Kasumi-1 (cell line): ENCODE measurements at places on chromosomes 4 and X.

DNA sequence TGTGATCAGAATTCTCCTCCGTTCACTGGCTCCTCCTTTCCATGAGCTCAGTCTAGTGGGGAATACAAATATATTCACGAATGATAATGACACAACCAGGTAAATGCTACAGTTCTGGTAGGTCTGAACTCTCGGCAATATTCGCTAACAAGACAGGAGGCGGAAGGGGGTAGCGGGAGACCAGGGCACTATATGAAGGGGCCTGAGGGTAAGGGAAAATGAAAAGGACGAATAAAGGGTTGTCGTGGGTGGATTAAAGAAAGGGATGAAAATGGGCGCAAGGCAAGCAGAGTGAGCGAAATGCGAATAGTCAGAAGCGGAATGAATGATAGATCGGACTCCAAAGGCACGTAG lies 743 bp downstream of the NKAP start:
- DNase-seq, result peak; percentile 36

DNA sequence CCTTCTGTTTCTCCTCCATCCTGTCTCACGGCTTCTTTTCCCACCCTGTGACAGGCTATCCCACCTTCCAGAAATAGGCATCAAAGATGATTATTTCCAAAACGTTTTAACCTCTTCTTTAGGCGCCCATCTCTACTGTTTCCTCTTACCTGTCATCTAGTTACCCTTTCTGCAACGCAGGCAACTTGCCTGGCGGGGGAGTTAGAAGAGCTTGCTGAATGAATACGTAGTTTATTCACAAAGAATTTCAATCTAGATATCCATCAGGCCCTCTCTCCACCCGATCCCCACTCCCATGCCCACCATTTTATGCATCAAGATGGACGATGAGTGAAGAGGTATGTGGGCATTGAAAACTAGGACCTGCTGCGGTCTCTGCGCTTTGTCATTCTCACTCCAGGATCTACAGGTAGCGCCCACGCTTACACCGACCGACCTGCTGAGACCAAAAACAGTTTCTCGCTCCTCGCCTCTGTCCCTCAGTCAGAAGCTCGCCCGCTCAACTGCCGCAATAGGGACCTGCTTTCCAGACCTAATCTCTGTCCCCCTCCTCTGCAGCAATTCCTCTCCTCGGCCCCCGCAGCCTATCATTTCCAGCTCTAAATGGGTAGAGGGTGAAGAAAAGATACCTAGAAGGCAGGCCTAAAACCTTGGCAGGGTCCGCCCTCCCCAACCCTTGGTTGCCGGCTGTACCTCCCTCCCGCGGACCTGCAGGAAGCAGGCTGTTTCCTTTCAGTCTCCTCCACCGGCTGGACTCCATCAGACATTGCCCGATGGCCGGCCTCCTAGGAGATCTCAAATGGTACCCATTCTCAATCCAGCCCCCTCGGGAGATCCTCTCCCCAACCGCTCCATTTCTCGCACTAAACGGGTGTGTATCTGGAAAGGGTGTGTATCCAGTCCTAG lies 624 bp downstream of the BEX5 start:
- DNase-seq, result no peak

DNA sequence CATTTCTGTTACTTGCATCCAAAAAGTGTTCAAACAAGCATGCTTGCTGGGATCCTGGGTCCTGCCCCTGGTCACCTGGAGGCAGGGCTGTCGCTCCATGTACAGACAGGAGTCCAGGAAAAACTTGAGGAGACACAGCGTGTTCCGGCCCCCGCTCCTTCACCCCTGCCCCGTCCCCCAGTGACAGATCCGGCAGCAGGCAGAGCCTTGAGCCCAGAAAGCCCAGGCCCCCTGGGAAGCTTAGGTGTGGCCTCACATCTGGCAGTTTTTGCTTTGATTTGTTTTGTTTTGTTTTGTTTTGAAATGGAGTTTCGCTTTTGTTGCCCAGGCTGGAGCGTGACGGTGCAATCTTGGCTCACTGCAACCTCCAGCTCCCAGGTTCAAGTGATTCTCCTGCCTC lies 67.0 kb downstream of the TRMT44 start:
- no peak for DNase-seq

DNA sequence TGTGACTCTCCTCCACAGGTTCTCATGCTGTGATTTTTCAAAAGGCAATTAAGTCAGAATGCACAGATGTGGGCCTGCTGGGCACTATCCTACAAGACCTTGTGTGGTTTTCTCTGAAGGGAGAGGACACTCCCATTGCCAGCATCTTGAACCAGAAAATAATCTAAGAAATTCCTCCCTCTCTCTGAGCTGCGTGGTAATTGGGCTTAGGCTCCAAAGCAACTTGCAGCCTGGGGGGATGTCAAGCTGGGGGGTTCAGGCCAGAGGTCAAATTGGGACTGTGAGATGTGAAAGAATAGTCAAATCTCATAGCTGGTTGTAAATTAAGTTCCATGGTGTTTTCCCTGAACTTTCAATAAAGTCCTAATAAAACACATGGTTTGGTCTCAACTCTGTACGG lies 350.6 kb upstream of the SLC7A11 start:
- DNase-seq, result no peak

DNA sequence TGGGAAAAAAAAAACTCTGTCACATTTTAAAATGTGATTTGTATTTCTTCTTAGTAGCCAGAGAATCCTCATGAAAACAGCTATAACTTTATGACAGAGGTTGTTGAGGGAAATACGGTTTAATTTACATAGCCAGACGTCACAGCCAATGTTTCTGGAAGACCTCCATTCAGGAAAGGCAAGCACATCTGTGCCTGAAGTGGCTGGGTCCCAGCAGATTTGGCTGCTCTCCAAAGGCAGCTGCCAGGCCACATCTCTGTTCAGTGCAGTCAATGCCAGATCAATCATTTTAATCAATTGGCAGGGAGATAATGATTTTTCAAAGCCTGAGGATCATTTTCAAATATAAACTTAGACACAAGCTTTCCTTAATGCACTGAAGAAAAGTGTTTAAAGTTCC lies 86.5 kb upstream of the ZIC3 start:
- DNase-seq, result no peak

GRCh38 chr4:175048906-175049305 lies 130.7 kb downstream of the ADAM29 start:
- DNase-seq, result no peak

GRCh38 chr4:145881989-145882388 lies 56.6 kb downstream of the ZNF827 start:
- DNase-seq, result no peak

- DNase-seq, result no peak
Measured at GRCh38 chrX:12657881-12658280, 133.3 kb upstream of the PRPS2 start.

- no peak for DNase-seq
Measured at GRCh38 chr4:172979332-172979731, 189.3 kb upstream of the GALNT7 start.

DNA sequence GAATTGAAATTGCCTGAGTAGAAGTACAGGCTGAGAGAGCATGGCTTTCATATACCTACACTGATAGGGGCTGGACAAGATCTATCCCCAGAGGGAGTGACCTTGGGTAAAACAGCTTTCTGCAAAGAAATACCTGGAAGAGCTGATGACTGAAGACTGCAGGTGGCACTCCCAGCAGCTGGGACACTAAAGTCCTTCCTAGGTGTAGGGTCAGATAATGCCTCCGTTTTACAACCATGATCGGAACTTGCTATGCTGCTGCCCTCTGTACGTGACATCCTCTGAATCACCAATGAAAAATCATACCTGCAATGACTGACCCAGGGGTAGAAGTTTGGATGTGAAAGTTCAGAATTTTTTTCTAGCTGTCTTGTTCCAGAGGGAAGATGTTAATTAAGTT lies 107.2 kb upstream of the WDR1 start:
- DNase-seq, result no peak

GRCh38 chrX:78545233-78545632 lies 113.9 kb downstream of the RTL3 start:
- no peak for DNase-seq

DNA sequence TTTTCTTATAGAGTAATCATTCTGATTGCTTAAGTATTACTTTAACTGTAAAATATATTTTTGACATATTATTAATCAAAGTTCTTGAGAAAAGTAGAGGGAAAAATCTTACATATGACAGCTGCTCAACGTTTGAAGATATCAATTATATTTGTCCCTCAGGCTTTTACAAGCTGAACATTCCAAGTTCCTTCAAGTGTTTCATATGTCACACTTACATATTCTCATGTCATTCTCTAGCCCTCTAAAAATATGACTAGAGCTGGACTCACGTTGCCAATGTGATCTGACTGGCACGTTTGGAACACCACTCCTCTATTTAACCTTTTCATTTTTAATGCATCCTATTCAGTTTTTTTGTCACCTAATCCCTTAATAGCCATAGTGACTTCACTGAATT lies 492.9 kb downstream of the PCDH18 start:
- DNase-seq, result no peak

- no peak for DNase-seq
Measured at GRCh38 chr4:155249016-155249566, 40.7 kb downstream of the NPY2R start.

DNA sequence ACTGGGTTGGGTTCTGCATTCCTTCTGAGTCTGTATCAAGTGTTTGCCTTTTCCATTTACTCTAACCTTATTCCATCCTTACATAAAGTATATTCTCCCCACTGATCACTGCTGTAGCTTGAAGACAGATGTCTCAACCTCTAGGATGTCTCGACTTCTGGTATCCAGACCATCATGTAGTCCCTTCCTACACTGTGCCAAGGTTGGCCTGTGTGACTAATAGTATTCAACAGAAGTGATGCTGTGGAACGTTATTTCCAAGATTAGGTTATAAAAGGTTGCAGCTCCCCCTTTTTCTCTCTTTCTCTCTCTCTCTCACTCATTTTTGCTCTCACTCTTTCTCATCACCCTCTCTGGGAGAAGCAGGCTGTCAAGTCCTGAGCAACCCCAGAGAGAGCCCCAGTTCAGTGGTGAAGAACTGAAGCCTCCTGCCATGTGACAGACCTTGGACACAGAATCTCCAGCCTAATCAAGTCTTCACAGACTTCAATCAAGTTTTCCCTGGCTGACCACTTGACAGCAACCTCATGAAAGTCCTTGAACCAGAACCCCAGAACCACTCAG lies 75.4 kb downstream of the PRDM5 start:
- no peak for DNase-seq

GRCh38 chr4:28117084-28117682 lies 1256.5 kb downstream of the STIM2 start:
- DNase-seq, result no peak

GRCh38 chr4:148550788-148551187 lies 108.6 kb upstream of the NR3C2 start:
- no peak for DNase-seq

GRCh38 chr4:172857026-172857425 lies 311.6 kb upstream of the GALNT7 start:
- no peak for DNase-seq

GRCh38 chr4:53537606-53538005 lies 53.7 kb downstream of the LNX1 start:
- no peak for DNase-seq

DNA sequence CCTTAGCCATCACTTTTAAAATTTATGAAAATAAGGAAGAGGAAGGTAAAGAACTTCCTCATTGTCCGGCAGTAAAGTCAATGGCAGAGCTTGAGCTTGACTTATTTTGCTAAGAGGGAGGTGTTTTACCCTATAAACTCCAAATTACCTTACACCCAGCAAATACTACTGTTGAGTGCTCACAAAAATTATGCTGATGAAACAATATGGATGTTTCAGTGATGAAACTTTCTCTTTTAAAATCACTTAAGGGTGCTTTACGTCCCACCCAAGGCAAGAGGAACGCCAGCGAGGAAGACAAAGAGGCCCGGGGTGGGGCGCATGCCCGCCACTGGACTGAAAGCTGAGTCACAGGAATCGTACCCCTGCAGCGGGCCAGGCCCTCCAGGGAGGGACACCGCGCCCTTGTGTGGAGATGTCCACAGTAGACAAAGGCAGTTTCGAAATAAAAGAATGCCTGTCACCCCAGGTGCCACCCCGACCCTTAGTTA lies 560 bp upstream of the TMSB4X start:
- peak; percentile 22 for DNase-seq

DNA sequence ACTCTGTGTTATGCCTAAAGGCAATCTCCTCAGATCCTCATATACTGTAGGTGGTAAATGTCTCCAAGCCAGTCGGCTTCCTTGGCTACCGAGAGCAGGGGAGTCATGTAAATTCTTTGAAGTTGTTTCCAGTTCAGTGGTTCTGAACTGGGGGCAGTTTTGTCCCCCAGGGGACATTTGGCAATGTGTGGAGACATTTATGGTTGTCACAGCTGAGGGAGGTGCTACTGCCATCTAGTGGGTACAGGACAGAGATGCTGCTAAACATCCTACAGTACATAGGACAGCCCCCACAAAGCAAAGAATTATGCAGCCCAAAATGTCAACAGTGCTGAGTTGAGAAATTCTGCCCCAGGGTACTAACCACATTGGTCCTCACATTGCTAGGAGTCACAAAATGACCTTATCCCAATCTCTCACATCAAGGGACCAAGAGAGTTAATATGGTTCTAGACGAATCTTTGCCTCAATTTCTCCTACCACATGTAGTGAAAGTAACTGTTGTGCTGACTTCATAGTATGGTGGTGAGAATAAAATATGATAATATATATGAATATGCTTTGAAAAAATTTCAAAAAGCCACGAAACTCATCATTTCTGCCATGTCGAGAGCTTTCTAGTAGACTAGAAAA lies 104.4 kb upstream of the ARHGAP24 start:
- DNase-seq, result peak; percentile 59

DNA sequence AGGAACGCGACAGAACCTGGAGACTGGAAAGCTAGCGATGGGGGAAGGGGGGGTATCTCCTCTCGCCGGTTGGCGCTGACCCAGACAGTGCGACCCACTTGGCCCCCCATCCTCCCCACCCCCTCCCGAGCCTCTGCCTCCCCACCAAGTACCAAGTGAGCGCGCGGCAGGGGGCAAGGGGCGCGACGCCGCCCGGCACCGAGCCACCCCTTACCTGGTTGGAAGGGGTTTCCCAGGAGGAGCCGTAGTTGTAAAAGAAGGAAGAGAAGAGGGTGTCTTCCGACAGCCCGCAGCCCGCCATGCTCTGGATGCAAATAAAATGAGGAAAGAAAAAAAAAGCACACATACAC lies 112.2 kb downstream of the DHX15 start:
- no peak for DNase-seq

DNA sequence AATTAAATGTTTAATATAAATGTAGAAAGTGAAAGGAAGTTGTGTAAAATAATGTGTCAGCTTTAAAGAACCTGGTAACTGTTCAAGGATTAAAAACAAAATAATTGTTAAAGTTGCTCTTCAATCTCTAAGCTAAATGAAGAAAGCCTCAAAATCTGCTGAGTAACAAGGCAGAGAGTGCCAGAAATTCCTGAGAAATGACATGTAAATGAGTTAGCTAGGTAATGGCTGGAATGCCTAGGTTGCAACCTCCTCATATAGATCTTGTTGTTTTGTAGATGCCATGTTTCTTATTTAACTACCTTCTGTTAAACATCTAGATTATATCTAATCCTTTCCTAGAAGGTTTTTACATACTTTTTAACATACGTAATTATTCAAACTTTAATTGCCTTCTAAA lies 763.6 kb upstream of the AGA start:
- no peak for DNase-seq

DNA sequence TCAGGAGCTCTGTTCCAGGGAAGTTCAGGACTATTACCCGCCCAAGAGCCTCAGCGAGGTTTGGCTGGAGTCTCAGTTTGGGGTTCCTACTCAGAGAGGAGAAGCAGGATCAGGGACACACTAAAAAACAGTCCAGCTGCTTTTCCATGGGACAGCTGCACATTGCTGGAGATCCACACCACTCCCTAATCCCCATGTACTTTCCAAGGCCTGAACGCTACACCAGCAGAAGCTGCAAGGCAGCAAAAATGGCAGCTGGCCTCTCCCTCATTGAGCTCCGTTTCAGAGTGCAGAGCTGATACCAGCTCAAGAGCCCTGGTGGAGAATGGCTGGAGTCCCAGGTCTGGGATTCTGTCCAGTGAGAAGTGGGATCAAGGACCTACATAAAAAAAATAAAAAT lies 551.2 kb upstream of the PABPC5 start:
- DNase-seq, result no peak
